ENCODE measurements at places on chromosomes 7 and 10.

DNA sequence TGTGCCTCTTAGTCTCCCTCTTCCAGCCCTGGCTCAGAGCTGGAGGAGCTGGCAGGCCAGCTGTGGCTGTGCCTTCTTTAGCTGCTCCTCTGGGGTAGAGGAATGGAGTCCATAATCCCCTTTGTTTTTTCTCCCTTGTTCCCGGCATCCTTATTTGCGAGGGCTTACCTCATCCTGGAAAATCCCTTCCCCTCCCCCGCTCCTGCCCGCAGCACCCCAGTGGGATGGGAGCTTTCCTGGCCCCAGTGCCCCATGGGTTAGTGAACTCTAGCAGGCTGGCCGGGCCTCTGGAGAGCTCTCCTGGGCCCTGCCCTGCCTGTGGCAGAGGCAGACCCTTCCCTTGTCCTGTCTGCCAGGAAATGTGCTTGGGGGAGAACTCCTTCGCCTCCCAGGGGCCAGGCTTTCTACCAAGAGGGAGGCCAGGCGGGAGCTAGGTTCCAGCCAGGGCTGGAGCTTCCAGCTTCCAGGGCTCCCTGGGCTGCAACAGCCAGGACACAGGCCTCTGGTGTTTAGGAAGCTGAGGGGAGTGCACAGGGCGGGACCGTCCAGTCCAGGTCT is 16.5 kb upstream of the TRIM8 start:
- no peak for DNase-seq

- DNase-seq, result no peak
These were observed 939.6 kb downstream of the NRG3 start for GRCh38 chr10:82814635-82815034.

DNA sequence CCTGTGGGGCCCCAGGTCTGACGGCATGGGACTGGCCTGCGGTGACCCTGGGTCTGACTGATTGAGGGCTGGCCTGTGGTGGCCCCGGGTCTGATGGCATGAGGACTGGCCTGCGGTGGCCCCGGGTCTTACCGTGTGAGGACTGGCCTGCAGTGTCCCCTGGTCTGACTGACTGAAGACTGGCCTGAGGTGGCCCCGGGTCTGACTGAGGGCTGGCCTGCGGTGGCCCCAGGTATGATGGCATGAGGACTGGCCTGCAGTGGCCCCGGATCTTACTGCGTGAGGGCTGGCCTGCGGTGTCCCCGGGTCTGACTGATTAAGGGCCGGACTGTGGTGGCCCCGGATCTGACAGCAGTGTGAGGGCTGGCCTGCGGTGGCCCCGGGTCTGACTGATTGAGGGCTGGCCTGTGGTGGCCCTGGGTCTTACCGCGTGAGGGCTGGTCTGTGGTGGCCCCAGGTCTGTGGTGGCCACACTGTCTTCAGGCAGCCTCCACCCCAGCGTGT is 10.9 kb downstream of the JAKMIP3 start:
- no peak for DNase-seq

GRCh38 chr10:61294131-61294530 is 159.1 kb downstream of the TMEM26 start:
- DNase-seq, result no peak

GRCh38 chr10:16231734-16232435 is 204.9 kb upstream of the PTER start:
- no peak for DNase-seq

- DNase-seq, result no peak
These were observed 2.0 kb downstream of the STAMBPL1 start for GRCh38 chr10:88881922-88882645.

DNA sequence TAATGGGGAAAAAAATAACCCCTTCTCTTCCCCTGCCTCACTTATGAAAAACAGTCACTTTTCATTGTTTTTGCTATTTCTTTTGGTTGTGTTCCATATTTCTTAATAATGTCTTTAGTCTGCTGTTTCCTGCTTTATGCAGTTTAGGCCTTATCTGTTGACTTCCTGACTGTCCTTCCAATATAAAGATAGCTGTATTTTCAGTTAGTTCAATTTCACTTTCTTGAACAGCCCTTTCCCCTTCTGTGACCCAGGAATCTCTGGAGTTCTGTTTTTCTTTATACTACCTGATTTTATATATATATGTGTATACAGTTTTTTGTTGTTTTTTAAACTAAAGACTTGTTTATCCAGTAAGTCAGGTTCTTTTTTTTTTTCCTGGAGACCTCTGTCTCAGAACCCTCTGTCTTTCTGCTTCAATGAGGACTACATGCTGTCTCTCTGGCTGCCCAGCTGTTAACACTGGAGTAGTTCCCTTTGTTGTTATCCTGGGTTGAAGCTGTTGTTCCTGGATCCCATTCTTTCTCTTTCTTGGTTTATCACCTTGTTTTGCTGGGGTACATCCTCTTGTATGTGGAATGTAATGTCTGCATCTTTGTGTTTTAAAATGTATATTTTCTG is 87.2 kb downstream of the GSDME start:
- no peak for DNase-seq

- DNase-seq, result no peak
These were observed 19.8 kb downstream of the PMPCB start for GRCh38 chr7:103317009-103317408.

DNA sequence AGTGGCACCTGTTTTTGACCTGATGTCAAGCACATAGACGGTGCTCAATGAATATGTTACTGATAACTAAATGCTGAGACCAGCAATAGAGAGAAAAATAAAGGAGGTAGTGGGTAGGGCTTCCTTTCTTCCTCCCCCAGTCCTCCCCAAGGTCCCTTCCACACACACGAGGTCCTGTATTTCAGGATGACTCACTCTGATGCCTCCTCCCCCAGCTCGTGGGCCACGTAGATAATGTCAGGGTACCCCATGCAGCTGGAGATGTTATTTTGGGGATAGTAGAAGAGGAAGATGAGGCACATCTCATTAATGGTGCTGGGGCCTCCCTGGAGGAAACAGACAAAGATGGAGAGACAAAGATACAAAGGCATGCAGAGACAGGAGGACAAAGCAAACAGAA is 17.3 kb downstream of the PRSS58 start:
- no peak for DNase-seq

DNA sequence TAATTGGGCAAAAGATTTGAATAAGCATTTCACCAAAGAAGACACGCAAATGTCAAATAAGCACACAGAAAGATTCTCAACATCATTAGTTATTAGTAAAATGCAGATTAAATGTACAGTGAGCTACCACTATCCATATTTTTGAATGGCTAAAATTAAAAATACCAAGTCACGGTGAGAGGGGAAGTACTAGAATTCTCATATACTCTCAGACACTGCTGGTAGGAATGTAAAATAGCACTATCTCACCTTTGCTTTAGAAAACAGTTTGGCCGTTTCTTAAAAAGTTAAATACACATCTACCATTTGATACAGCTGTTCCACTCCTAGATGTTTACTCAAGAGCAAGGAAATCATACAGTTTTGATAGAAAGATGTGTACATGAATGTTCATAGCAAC is 115.8 kb upstream of the CELF2 start:
- DNase-seq, result no peak

- no peak for DNase-seq
These were observed 641.6 kb downstream of the SH2D4B start for GRCh38 chr10:81179324-81179723.

DNA sequence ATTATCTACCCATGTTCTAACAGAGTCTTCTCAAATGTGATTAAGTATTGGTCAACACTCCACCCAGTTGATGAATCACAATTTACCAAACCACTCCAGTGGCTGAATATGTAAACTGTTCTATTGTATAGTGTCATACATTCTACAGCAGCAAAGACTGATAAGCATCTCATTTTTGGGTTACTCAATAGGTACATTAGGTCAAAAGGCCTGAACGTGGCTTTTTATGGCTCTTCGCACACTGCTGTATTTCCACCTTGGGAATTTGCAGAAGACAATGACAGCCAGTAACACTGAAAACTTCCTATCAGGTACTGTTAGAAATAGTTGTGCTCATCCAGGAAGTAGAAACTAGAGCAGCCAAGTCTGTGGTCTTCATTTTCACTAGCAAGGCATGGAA is 166.9 kb downstream of the GLI3 start:
- no peak for DNase-seq

GRCh38 chr10:6333086-6333485 is 130.4 kb downstream of the PFKFB3 start:
- no peak for DNase-seq

DNA sequence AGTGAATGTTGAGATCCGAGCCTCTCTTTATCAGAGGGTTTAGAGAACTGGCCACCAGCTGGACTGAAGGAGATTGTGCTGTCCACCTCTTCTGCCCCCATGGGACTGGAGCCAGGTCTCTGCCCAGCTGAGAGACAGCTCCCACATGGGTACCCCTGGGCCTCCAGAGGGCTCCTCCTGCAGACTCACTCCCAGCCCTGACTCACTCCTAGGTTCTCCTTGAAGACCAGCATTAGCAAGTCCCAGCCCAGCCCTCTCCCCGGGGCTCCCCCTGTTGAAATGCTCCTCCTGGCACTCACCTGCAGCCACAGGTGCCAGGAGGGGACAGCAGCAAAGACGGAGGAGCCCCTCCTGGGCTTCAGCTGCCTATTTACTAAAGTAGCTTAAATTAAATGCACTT is 126.9 kb downstream of the CXCL12 start:
- no peak for DNase-seq

DNA sequence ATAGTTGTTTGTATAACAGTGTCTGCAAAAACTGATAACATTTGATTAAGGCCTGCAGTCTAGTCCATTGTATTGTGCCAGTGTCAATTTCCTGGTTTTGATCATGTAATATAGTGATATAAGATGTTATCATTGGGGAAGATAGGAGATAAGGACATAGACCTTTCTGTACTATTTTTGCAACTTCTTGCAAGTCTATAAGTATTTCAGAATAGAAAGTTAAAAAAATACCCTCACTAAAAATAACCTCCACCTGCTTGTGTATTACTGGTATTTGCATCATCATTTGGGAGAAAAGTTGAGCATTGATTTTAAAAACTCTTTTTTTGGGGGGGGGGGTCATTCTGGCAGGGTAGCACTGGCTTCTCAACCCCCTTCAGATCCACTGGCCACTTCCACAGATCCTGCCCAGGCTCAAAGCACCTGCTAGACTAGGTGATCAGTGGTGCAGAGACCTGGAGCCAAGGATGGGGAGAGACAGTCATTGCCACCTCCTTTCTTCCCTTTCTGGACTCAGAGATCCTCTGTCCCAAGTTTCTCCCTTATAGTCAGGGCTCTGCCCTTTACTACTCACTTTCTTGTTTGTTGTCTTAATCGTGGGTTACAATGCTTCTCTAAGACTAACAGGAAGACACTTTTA is 103.0 kb downstream of the RBM20 start:
- DNase-seq, result no peak

DNA sequence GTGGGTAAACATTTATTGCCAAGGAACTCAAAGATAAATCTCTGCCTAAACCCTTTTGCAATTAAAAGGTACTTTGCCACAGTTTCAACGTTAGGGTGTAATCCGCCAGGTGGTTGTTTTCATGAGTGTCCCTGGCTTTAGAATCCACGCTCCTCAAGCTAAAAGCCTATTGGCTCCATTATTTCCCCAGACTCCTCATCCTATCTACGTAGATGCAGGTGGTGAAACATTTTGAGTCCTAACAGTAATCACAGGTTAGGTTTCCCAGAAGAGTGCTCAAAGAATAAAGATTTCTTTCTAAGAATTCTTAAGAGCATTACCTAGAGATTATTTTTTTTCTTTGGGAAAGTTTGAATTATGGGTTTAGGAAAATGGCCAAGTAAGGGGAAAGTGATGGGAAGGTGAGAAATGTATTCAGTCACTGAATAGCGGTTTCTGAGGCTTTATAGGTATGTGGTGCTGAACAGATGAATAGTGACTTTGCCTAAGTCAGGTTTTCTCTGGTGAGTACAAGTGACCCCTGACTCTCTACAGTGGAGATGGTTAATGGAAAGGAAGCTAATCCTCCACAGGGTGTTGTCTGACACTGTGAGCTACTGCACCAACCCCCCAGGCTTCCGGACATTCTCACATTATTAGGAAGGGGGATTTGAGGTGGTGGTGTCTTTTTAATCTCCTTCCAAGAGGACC is 60.2 kb downstream of the NRP1 start:
- DNase-seq, result no peak

DNA sequence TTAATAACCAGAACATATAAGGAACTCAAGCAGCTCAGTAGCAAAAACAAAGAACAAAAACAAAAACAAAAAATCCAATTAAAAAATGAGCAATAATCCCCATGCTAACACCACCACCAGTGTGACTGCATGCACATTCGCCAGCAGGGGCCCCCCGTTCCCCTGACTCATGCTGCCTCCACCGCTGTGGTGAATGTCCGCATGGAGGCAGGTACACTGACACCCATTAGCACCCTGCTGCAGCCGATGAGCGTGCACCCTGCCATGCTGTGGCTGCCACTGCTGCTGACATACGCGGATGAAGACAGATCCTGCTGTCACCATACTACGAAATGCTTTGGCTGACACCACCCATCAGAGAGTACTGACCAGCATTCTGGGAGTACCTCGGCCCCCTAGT is 321.6 kb upstream of the LRRTM3 start:
- DNase-seq, result no peak

DNA sequence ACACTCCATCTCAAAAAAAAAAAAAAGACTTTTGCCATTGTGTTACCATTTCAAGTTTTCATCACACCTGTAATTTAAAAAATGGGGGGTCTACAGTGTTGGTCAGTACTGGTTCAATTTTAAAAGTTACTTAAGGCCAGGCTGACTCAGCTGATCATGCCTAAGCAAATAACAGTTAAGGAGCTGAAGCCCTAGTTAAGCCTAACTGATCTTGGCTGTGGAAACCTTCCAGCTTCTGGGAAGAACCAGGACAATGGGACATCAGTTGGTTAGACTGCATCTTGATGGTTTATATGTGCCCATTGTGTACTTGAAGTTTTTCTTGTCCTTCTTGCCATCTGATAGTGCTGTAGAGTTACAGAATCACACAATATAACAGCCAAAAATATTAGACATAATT is 26.7 kb downstream of the VCL start:
- DNase-seq, result no peak

GRCh38 chr7:112806156-112806555 is 16.0 kb upstream of the TMEM168 start:
- DNase-seq, result no peak

DNA sequence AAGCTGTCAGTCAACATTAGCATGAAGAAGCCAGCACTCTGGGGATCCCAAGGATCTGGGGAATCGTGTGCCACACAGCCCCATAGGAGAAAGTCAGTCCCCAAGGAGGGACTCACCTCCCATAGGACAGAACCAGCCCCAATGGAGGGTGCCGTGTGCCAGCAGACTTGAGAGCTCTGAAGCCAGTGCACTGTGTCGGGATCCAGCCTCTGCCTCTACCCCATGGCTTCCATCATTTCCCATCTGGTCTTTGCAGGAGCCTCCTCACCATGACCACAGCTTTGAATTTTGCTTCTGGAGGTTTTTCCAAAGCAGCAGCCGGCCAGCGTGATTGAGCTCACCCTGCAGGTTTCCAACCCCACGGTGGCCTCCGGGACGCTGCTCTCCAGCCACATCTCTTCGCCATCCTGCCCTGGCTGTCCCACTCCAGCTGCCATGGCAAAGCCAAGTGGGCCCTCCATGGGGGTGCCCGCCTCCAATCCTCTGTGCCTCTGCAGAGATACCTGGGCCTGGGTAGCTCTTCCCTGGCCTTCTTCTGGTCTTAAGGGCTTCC is 171.8 kb upstream of the SHH start:
- peak; percentile 15 for DNase-seq
